Inflammatory macrophage treated with lipopolysaccharide for 1 hour (primary cell): ENCODE measurements at places on chromosomes 6 and 20.

DNA sequence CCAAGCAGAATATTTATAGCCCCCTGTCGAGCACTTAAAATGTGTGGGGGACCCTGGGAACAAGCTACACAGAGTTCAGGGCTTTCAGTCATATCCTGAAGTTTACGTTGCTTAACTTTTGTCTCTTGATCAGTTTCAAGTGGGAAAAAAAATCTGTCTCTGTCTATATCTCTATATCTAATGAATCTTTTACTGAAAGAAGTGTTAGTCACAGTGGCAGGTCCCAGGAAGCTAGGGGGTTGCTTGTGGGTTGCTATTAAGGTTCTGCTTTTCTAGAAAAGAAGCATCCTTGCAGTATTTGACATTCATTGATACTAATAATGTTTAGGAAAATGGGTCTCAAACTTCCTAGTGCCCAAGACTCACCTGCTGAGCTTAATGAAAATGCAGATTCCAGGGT, 76.7 kb upstream of the CLDN20 start:
- peak; percentile 32 for DNase-seq

DNA sequence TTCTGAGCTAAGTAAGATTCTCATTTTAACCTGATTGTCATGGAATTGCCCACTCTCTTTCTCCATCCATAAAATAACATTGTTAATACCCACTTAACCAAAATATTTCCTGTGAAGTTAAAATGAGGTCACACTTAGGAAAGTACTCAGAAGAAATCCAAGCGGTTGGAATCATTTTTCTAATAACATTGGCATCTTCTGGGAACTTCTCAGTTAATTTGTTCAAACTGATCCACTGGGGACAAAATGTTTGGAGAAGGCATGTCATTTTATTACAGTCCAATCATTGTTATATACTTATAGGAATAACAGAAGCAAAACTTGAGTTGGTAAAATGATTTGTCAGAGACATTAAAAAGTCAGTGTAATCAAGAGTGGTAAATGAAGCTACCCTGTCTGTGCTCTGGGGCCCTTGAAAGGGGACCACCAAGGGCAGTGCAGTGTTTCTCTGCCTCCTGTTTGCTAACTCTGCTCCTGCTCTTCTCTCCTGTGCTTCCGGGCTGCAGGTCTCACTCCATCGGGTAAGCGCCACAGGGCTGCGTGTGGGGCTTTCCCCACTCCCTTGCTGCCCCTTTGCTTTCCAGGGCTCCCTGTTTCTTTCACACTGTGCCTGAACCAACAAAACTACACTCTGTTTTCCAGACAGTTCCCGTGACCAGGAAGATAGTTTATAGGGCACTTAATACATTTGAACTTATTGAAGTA, 50.1 kb downstream of the HDDC2 start:
- no peak for DNase-seq

DNA sequence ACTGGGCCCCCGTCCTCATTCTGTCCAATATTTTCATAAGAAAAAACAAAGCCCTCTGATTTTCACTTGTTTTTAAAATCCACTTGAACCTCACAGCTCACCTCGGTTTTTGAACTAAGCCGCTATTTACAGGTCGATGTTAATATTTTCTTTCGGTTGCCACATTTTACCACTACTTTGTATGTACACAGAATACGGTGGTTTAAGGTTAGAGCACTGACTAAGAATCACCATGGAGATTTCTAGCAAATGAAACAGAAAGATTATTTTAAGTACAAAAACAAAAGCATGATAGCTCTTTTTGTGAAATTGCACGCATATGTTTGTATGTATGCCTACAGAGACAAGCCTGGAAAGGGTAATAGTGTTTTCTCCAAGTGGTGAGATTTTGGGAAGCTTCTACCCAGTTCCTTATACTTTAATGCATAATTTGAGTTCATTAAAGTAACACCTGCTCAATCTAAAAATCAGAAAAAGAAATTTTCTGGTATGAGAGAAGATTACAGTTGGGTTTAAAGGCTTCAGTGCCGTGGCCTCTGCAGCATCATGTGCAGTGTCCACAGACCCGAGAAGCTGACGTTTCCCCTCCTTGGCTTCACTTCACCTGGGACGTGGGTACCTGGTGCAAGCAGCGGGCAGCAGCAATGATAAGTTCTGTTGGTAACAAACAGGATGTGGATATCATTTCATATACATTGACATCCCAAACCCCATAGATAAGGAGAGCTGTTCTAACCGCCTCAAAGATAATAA, 144.0 kb downstream of the UST start:
- no peak for DNase-seq

DNA sequence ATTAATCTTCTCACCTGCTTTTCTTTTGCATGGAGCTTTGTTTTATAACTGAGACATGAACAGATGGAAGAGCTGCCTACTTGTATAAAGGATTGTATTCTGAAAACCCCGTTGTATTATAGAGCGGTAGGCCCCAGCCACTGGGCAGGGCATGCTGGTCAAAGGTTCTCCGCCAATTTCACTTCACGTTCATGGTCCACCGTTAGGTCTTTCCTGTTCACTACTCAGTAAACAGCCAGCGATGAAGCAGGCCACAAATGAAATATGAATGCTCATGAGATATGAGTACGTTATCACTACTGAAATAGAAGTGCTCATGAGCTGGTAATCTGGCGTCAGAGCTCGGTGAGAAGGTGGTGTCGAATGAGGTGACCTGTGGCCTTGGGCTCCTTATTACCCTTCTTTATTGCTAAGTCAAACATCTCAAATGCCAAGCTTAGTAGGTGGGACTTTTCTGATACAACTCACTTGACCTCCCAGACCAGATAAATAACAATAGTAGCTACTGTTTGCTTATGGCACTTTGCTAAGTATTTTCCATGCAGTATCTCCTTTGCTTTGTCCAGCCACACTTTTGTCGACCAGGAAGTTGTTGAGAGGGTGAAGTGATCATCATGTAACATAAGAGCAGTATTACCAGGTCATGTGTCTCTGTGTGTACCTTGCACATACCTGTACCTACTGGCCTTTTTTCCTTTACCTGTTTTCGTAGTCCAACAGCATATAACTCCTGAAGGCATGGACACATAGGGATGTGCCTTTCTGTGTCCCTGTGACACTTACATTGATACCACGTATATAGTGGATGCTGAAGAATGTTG, 16.7 kb downstream of the EDN3 start:
- no peak for DNase-seq

- peak; percentile 71 for DNase-seq
Observed at GRCh38 chr6:149015535-149016525, 269.0 kb downstream of the UST start.

- DNase-seq = no peak
Observed at GRCh38 chr20:37502654-37503053, 18.4 kb upstream of the NNAT start.
